Activated CD4-positive, alpha-beta T cell treated with anti-CD3 and anti-CD28 coated beads, Interleukin-2, amount 50 U/mL, for 48 hours (primary cell): ENCODE measurements at places on chromosomes 1 and 21.

DNA sequence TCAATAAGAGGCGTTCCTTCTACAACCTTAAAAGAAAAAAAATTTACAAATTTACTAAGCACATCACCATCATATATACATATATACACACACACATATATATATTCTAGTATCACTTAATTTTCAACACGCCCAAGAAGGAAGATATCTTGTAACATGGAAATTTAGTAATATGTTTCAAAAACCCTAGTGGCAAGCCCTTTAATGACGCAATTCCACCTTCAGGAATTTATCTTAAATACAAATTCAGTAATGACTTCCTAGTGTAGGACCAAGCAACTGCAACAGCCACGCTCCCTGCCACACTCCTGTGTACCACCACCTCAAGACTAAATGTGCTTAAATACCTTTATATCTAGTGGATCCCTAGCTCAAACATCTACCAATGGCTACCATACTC lies 12.5 kb downstream of the LBR start:
- no peak for DNase-seq

DNA sequence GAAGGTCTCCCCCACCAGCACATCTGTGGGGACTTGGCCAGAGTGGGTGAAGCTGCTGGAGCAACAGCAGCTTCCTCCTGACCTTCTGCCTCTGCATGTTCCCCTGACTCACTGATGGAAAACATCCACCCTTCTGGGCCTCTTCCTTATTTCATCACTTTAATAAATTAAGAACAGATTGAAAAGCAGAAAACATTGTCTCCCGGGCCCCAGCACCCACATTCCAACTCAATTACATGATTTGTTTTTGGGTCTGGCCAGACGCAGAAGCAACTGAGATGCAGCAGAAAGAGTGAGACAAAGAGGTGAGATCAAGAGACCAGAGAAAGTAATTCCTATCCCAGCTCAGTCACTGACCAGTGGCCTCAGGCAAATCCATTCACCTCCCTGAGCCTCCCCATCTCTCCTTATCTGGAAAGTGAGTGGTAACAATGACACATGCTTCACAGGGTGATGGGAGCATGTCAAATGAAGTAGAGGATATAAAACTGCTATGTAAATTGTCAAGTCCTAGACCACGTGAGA lies 157.1 kb downstream of the ELAVL4 start:
- DNase-seq, result no peak

- DNase-seq, result no peak
These were observed 13.1 kb upstream of the ZRANB2 start for GRCh38 chr1:71093938-71094337.

GRCh38 chr1:212213784-212214183 lies 71.4 kb upstream of the PPP2R5A start:
- DNase-seq, result no peak

- no peak for DNase-seq
These were observed 20.5 kb upstream of the KCNE2 start for GRCh38 chr21:34343347-34343746.

DNA sequence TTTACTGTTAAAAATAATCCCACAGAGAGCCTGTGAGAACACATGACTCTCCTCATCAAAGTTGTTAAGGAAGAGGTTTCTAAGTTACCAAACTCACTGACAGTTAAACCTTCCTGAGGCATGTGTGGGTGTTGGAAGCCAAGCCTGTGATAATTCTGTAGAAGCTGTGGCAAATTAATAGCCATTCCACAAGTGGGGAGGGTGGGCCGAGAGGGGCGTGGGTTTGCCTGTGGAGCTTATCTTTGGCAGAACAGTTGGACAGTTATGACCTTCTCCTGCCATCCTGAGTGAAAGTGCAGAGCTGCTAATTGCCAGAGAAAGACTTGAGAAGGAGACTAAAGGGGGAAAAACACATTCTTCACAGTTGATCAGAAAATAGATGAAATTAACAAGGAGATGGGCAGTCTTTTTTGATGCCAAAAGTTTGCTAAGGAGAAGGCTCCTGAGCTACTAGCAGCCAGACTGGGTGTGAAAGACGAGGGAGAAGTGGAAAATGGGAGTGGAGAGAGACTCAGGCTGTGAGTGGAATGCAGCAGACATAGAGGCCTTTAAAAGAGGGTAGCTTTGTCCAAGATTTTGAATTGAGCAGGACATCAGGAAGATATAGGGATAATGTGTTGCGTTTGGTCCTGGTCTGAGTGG lies 1.6 kb upstream of the PLA2G2C start:
- DNase-seq, result peak; percentile 14

GRCh38 chr1:165856021-165856420 lies 28.6 kb downstream of the UCK2 start:
- DNase-seq, result no peak

GRCh38 chr1:157106813-157107189 lies 7.2 kb upstream of the ETV3L start:
- DNase-seq, result no peak
